ENCODE measurements at places on chromosomes 3 and 15.

DNA sequence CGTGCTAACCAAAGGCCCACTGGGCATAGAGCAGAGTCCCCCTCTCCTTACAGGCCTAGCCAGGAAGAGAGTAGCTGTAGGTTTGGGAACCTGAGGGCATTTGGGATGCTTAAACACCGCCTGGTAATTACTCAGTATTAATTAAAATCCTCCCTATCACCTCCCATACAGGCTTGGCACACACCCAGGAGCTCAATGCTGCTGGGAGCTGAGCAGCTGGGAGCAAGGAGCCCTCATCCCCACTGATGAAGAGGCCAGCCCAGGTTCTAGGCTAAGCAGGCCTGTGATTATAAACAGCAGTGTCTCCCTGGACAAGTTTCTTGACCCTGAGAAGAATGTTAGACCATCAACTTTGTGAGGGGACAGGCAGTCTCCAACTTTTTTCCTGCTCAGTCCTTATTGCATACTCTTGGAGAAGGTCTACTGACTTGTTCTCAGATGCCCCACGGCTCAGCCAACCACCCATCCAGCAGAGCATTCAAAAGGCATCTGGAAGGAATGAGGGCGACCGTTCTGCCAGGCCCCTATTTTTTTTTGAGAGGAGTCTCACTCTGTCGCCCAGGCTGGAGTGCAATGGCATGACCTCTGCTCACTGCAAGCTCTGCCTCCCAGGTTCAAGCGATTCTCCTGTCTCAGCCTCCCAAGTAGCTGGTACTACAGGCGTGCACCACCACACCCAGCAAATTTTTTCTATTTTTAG lies 1.3 kb upstream of the PRKAR2A start:
- no peak for DNase-seq

- no peak for DNase-seq
Measured at GRCh38 chr3:22731901-22732300, 471.2 kb upstream of the UBE2E2 start.

- peak; percentile 18 for DNase-seq
Measured at GRCh38 chr3:72274493-72275330, 489.8 kb upstream of the PROK2 start.

GRCh38 chr3:195803289-195803908 lies 8.3 kb downstream of the MUC4 start:
- DNase-seq = no peak

- DNase-seq = no peak
Measured at GRCh38 chr15:92068121-92068520, 214.6 kb downstream of the SLCO3A1 start.

DNA sequence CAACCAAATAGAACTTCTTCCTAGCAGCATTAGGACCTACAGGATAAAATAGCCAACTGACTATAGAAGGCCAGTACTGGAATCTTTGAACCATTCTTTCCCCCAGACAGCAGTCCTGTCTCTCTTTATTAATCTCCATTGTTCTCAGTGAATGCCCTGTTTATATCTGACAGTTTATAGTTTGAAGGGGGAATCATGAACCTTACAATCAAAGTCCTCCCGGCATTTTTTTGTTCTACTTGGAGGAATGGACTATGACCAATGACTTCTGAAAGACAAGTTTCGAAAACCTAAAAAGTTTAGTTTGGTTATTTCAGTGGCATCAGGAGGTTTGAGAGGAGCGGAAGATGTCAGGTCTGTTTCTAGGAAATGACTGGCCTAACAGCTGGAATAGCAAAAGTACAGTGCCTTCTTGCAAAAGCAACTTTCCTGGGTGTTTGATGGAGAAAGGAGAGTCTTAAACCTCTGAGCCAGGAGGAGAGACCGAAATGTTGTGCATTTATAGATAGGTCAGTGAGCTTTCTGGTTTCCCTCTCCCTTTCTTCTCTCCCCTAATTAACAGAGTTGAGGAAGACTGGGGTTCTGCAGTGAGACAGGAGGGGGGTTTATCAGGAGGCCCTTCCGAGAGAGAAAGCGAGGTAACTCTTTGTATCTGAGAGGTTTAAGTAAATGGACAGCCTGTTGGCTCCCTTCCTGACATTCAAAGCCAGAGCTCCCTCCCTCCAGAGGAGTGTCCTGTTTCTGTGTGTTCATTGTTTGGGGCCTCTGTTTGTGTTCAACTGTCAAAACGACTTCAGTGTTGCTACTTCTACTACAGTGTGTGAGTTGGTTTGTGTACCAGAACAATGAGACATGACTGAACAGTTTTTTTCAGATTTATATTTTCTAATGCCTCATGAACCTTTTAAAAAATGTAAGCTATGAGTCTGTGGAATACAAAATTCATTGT lies 383.0 kb upstream of the RARB start:
- no peak for DNase-seq
